ENCODE measurements at places on chromosomes 4 and X.
A peak's percentile ranks its signal among the peaks of the same experiment; 100 is the strongest.

- DNase-seq: peak; percentile 74
Observed at GRCh38 chr4:27791640-27792039, 931.0 kb downstream of the STIM2 start.

DNA sequence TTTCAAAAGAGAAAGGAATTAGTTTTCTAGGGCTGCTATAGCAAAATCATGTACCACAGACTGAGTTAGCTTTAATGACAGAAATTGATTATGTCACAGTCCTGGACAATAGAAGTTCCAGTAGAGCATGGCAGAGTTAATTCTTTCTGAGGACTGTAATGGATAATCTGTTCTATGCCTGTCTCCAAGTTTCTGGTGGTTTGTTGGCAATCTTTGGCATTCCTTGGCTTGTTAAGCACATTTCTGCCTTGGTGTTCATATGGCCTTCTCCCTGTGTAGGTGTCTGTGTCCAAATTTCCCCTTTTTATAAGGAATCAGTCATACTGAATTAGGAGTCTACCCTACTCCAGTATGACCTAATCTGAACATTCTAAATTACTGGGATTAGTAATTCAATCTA is 336.1 kb upstream of the PABPC4L start:
- DNase-seq: peak; percentile 19

DNA sequence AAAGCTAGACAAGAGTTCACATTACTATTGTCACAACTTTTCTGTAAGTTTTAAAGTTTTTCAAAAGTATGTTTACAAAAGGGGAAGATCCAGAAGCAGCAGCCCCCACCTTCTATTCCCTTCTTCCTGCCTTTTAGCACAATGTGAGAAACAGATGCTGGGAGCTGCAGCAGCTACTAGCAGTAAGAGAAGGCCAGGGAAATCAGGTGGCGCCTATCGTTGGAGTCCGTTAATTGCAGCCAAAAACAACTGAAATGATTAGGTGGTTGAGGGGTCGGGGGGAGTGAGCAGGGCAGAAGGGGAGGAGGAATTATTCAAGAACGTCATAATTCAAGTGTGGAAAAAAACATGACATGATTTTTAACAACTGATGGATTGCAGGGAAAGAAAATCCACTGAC is 27.4 kb downstream of the FRYL start:
- DNase-seq: no peak

DNA sequence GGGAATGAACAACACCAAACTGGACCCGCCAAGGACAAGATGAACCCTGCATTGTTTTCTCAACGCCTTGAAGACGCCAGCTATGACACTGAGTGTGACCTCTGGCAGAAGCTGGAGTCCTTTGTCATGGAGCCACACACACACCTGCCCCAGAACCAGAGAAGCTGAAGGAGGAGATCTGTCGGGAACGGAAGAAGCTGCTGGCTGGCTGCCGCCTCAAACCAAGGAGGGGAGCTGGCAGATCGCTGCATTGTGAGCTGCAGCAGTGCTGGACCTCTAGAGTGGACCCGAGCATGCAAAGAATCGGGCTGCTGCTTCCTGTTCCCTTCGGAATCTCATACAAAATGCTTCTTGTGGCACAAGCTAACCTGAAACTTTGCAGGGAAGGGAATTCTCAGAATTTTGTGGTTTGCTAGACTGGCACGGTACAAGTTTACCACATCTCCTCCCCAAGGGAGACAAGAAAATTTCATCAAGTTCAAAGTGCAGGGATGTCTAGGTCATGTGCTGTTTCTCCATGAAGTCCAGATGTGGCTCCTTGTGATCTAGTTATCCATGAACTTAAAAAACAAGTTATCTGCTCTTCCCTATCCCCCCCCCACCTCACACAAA is 23.4 kb upstream of the GLRB start:
- no peak for DNase-seq

DNA sequence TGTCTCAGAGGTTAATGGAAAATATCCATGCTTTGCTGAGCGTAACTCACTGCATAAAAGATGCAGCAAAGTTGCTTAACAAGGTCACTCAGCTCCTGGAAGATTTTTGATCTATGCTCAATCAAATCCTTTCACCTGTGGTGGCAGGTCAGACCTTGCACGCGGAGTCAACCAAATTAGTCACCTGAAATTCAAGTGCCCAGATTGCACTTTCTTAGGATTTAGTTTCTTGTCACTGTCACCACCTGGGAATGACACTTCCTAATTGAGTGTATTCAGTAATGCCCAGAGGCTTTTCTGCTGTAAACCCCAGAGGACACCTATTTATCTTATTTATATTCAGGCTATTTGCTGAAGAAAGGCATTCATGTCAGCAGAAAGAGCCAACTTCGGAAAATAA is 215.8 kb upstream of the SMIM31 start:
- DNase-seq: no peak

GRCh38 chr4:77045490-77045889 is 30.3 kb downstream of the CCNI start:
- no peak for DNase-seq

- no peak for DNase-seq
Observed at GRCh38 chr4:101989551-101989950, 199.0 kb downstream of the BANK1 start.
